ENCODE measurements at places on chromosomes 5 and 9.

- DNase-seq = no peak
These were observed 29.3 kb upstream of the AFAP1L1 start for GRCh38 chr5:149242339-149242738.

GRCh38 chr9:124780060-124780756 is 3.3 kb downstream of the OLFML2A start:
- DNase-seq = no peak

DNA sequence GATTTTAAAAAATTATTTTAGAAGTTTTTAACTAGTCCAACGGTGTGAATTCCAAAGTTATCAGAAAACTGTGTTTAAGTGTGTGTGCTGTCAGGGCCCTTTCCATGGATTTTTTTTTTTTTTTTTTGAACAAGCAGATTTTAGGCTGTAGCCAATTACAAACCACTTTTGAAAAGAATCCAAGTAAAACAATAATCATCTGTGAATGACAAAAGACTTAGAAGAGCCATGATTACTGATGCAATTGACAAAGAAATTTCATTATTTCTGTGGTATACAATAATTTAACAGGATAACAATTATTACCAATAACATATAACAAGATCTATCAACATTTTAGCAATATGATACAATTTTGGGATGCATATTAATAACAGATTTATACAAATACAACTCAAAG is 16.2 kb upstream of the PAIP1 start:
- no peak for DNase-seq

DNA sequence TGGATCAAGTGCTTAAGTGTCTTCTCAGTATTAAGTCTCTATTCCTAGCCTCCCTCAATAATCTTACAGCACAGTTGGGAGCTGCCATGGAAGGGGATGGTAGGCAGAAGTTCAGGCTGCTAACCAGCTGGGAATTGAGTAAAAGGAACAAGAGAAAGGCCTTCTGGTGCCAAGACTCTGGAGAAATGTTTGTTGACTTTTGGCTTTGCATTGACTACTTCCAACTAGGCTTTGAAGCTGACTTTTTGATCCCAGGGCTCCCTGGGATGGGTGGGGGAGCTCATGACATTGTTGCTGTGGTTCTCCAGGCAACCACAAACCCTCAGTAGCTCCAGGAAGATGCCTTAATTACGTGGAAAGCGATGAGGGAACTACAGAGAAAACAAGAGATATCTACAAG is 85.2 kb upstream of the HTR4 start:
- DNase-seq = no peak

- DNase-seq = no peak
These were observed 198.5 kb upstream of the EGFLAM start for GRCh38 chr5:38059876-38060275.

- DNase-seq = no peak
These were observed 137.4 kb downstream of the SCAMP1 start for GRCh38 chr5:78497573-78498533.

DNA sequence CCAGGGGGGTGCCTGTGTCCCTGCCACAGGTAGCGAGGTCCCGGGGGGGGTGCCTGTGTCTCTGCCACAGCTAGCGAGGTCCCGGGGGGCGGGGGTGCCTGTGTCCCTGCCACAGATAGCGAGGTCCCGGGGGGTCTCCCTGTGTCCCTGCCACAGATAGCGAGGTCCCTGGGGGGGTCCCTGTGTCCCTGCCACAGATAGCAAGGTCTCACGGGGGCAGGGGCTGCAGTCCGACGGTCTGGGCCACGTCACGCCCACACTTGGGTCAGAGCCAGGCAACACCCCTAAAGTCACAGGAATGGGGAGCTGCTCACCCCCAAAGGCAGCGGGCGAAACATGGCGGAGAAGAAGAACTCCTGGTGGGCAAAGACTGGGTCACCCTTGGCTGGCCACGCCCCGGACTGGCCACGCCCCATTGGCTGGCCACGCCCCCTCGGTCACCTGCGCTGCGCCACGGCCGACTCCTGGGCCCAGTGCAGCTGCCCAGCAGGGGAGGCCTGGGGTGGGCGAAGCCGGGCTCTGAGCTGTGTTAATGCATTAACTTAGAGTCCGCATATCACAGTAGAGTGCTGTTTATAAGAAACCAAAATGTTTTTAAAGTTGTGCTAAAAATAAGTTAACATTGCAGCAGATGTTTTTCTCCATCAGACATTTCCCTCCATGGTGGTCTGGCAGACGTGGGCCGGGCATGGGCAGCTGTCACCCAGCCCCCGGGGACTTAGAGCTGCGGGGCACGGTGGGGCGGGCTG is 7.0 kb downstream of the NOXA1 start:
- no peak for DNase-seq

DNA sequence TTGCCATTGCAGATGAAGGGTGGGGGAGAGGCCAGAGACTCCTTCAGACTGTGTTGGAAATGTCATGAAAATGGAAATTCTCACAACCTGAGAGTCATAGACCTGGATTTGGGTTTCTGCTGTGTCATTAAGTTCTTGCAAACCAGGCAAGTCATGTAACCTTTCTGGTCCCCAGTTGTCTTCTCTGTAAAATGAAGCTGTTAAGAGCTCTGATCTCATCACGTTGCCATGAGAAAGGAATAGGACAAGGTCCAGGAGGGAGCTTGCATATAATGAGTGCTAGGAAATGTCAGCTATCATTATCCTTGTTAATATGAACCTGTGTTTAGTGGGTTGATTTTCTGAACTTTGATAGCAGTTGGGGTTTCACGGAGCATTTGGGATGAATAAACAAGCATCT is 59.1 kb downstream of the FGF1 start:
- no peak for DNase-seq

DNA sequence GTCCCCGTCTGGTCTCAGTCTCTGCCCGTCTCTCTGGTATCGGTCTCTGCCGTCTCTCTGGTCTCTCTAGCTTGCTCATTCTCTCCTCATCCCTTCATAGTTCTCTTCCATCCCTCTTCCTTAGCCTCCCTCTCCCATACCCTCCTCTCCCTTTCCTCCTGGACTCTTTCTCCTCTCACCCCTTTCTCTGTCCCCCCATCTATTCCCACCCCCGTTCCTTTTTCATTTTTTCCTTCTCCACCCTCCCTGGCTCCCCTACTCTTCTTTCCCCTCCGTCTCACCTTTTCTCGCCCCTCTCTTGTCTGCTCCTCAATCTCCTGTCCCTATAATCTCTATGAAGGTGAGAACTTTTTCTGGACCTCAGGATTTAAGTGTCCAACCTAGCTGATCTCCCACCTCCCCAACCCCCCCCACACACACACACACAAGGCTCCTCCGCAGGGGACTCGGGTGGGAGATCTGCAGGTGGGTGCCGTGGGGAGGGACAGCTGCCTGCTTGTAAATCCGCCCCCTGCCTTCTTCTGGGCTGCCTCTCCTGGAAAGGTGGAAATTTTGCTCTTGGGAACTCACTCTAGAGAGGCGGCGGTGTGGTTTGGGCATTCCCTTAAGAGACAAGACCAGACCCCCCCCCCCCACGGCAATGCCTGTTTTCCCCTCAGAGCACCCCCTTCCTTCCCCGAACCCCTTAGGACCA is 953 bp downstream of the UBE2QL1 start:
- no peak for DNase-seq

DNA sequence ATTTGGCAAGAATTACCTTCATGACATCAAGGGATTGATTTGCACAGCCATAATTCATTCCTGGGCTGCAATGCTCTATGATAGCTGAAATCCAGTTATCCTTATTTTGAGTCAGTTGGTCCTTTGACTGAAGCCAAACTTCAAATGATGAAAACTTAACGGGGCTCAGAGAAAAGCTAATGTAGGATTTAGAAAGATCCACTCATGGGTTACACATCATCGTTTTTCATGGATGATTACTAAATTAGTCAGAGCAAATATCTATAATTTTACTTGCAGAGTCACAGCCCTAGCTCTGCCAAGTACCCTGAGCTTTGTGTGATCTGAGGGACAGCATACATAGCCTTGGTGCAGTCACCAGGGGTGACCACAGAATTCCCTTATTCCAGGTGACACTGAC is 27.3 kb upstream of the MUSK start:
- no peak for DNase-seq

Measured in T follicular helper cell (primary cell).